ENCODE measurements at places on chromosomes 13 and 19.
A peak's percentile ranks its signal among the peaks of the same experiment; 100 is the strongest.

GRCh38 chr19:55592391-55593090, 6.8 kb downstream of the FIZ1 start:
- DNase-seq = no peak

GRCh38 chr19:54431255-54431838, 16.1 kb downstream of the TTYH1 start:
- DNase-seq = no peak

DNA sequence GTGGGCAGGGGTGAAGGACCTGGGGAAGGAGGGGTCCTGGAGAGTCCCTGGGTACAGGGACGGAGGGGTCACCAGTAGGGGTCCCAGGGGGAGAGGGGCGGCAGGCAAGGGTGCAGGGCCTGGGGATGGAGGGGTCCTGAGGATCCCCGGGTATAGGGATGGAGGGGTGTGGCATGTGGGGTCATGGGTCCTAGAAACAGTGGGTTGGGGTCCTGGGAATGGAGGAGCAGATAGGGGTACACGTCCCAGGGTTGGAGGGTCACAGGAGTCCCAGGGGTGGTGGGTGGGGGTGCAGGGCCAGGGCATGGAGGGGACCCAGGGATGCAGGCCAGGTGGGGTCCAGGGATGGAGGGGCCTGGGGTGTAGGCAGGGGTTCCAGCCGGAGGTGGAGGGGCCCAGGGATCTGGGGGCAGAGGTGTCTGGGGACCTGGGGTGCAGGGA, 1.4 kb downstream of the BTBD2 start:
- no peak for DNase-seq

- no peak for DNase-seq
Observed at GRCh38 chr19:29714371-29714952, 599 bp downstream of the C19orf12 start.

DNA sequence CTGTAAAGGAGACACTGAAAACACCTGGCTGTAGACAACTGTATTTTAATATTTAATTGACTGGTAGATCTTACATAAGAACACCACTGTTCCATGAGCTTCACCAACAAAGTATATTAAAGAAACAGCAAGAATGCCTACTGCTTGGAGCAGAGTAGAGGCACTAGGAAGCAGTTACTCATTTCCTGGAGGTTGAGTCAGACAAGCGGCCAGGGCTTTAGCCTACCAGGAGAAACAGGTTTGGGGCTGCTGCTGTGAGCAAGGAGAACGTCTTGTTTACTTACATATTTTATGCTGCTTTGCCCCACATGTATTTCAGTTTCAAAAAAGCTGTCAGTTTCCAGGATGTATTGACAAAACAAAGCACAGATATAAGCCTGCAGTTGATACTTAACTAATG, 33.4 kb downstream of the ALG5 start:
- DNase-seq = peak; percentile 97

DNA sequence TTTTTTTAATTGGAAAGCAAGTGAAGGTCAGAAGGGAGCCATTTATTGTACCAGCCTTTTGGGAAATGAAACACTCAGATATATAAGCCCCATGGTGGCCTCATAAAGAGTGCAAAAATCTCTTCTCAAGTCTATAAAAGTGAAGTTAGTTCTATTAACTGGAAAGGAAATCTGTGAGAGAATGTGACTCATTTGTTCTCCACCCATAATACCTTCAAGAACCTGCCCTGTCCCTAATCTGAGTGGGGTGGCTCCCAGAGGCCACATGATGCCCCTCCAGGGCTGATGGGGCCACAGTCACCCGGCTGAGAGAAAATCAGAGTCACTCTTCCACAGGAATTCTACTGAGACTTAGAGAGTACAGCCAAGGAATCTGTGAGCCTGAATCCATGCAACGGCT, 65.8 kb upstream of the SERP2 start:
- DNase-seq = no peak

DNA sequence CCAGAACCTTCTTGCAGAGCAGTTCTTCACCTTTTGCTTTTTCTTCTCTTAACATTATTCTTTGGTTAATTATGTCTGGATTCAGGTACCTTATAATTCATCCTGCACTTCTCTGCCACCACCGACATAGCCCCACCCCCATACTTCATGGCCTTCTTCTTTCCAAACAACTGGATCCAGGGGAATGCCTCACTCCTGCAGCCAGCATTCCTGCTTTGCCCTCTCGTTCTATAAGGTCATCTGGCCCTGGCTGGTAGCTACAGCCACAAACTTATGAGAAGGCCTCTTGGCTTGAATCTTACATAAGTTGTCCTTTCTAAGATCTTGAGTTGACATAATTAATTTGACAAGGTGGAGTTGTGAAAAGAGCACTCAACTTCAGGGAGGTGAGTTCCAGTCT, 84.1 kb upstream of the FRY start:
- DNase-seq = no peak

- peak; percentile 22 for DNase-seq
Observed at GRCh38 chr19:37907735-37908455, 887 bp downstream of the SIPA1L3 start.

- DNase-seq = no peak
Observed at GRCh38 chr19:947707-948539, 22.1 kb downstream of the ARID3A start.

- DNase-seq = no peak
Observed at GRCh38 chr19:13835791-13836723, 40.8 kb downstream of the ZSWIM4 start.

GRCh38 chr13:33050161-33050560, 33.9 kb downstream of the KL start:
- DNase-seq = no peak

DNA sequence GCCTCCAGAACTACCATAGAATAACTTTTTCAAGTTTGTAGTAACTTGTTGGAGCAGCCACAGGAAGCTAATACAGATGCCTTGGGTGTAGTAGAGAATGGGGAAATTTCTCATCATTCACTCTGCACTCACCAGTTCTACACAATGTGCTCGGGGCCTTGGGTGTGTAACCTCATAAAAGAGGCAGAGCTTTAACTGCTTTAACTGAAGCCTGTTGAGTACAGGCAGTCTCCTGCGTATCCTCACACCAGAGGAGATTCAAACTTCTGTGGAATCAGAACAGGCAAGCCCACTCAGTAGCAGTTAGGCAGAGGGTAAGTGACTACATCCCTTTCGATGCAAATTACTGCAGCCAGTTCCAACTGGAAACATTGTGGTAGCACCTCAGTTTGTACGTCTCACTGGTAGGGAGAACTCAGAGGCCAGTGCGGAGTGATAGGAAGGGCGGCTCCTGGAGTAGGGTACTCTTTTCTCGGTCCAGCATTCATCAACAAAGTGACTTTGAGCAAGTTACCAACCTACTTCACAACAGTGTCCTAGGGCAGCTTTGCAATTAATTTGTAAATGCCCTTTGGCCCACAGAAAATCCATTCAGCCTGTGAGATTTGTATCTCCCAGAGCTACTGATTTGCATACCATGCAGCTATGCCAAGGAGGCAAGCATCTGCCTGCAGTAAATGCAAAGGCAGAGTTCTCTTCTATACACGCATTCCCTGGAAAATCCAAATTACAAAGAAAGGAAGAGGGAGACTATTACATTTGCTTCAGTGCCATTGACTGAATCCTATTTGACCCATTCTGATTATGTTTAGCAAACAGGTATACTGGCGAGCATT, 904.3 kb downstream of the DIAPH3 start:
- DNase-seq = no peak

DNA sequence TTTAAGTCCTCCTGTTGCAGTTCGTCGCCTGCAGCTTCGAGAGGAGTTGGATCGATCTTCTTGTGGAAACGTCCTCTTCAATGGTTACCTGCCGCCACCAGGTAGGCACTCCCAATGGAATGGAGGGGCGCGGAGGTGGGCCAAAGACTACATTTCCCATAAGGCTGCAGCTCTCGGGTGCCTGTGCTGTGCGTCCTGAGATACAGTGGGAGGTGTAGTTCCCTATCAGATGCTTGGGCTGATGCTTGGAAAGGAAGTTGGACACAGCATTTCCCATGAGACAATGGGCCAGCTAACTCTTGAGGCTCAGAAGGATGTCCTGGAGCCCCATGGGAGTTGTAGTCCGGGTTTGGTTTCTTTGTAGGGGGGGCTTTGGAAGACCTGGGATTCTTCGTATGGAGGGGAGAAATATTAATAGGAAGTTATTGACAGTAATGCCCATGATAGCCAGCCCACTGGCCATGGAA, 1.8 kb downstream of the SHKBP1 start:
- DNase-seq = peak; percentile 82

DNA sequence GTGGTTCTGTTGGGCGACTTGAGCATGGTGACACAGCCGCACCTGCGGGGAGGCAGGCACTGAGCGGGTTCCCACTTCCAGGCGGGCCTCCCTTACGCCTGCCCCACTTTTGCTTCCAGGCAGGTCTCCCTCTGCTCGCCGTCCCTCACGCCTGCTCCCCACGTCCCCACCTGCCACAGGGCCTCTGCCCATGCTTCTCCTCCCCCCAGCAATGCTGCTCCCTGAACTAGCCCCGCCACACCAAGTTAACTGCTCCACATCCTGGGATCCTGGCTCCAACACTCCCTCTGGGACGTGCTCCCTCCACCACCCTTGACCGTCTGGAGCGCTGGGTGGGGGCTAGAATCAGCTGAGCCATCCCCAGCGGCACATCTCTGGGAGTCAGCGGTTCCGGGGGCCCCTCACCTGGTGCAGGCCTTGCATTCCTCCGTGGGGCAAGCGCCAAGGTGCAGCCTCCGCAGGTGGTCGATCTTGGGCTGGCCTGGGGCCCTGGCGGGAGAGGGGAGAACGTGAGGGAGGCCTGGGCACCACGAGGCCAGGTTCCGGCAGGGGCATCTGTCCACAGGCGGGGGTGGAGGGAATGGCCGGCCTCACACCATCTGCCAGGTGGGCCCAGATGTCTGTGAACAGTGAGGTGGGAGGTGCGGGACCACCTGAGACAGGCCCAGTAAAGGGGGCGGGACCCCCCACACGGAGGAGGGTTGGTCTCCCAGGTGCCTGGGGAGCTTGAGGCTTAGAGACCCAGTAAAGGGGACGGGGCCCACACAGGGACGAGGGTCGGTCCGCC, 9.2 kb downstream of the CFD start:
- no peak for DNase-seq

- no peak for DNase-seq
Observed at GRCh38 chr13:76803831-76804230, 82.4 kb downstream of the KCTD12 start.

DNA sequence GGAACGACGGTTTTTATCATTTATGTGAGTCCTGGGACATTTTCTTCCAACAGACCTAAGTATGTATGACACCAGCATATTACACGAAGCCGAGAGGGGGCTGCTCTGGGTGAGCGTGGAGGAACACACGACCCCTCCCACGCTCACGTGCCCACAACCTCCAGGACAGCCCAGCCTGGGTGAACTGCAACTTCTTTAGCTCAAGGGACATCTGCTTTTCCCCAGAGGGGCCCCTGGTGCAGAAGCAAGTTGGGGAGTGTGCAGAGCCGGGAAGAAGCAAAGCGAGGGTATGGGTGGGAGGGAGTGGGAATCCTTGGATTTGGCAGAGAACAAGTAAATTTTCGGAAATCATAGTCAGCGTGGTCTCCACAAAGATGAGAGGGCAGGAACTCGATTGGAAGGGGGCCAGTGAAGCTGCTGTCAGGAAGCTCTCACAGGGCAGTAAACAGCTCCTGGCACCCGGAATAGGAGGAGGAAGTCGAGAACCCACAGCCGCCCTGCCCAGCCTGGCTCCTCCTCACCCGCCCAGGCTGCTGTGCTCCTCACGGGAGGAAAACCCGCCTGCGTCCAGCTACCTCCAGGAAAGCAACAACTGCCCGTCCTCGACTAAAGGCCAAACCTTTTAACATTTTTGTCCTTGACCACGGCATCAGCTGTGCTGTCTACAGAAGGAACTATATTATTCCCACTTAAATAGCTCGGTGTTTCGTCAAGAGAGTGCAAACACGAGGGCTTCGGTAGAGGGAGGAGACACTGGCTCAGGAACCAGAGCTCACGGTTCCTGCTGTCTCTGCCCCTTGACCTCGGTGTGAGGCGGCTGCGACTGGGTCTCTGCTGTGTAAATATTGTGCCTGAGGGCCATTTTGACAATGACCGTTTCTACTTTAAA, 17.2 kb upstream of the CFAP97D2 start:
- DNase-seq = no peak

DNA sequence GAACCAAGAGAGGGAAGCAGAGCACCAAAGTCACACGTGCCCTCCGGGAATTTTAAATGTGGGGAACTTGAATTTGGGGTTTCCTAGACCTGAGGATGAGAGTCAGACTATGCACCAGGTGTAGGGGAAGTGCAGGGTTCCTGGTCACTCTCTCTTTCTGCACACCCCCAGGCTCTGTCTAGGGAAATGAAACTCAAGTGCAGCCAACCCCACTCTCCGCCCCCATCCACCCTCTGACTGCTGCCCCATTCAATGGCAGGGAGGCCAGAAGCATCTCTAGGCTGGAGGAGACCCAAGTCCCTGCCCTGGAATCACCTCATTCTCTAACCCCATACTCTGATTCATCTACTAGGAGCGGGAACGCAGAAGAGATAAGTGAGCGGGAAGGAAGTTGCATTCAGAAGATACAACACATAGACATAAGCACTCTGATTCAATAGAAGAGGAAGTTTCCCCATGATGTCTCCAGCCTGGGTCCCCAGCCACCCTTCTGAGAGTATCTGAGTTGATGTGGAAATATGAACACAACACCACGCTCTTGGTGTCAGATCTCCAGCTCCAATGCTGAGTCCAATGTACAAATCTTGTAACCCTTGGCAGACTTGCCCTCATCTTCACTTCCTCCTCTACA, 4.7 kb upstream of the SIGLEC14 start:
- DNase-seq = no peak

DNA sequence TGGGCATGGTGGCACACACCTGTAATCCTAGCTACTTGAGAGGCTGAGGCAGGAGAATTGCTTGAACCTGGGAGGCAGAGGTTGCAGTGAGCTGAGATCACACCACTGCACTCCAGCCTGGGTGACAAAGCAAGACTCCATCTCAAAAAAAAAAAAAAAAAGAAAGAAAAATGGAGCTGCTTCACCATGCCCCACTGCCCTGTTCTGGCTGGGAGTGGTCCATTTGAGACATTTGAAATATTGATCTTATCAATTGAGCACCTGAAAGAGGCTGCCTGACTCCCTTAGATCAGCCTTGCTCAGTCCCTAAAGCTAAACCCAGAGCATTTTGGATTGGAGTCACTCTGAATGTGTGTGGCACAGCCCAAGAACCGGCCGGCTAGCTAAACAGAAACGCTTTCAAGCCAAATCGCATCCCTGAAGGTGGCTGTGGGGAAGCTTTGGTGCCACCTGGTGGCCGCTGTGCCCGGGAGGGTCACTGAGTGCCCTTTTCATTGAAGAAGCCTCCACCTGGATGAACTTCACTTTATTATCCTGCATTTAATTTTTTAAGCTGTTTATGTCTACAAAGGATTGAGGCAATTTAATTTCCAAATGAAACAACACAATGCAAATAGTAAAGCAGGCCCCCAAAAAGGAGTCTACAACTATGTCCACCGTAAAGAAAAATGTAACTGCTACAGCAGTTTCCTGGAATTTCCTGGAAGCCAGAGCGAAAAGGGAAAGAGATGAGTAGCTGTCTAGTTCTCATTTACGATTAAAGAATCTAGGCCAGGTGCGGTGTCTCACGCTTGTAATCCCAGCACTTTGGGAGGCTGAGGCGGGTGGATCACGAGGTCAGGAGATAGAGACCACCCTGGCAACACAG, 53.1 kb upstream of the SERPINE3 start:
- peak; percentile 64 for DNase-seq

All from RKO (cell line).